Activated CD4-positive, alpha-beta T cell treated with anti-CD3 and anti-CD28 coated beads, Interleukin-2, amount 10 ng/mL, durations not matched to agents 7 days and 5 days (primary cell): ENCODE measurements at places on chromosomes 7 and 10.

- H3K36me3 ChIP-seq: no peaks in the 10 kb centered on the region
- no peaks in the 10 kb centered on the region for H3K27me3 ChIP-seq
- no peaks in the 10 kb centered on the region for H3K4me1 ChIP-seq
- H3K27ac ChIP-seq: no peak overlapping the region
These were observed 126.9 kb upstream of the BTBD16 start for GRCh38 chr10:122144199-122144598.

DNA sequence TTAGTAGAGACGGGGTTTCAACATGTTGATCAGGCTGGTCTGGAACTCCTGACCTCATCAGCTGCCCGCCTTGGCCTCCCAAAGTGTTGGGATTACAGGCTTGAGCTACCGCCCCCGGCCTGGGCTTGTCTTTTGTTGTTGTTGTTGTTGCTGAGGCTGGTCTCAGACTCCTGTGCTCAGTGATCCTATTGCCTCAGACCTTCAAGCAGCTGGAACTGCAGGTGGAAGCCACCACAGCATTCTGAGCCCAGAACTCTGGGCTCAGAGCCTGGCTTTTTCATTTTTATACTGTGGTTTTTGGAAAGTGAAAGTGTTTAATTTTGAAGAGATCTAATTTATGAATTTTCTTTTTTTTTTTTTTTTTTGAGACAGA is 16.2 kb upstream of the DNAJB6 start:
- H3K27ac ChIP-seq: no peak overlapping the region
- no peaks in the 10 kb centered on the region for H3K36me3 ChIP-seq
- no peak for DNase-seq
- peaks cover 16% of the 10 kb centered on the region for H3K4me1 ChIP-seq

- H3K36me3 ChIP-seq: no peaks in the 10 kb centered on the region
- DNase-seq: no peak
- H3K27me3 ChIP-seq: peaks cover 16% of the 10 kb centered on the region
- no peaks in the 10 kb centered on the region for H3K4me1 ChIP-seq
These were observed 21.4 kb downstream of the KCP start for GRCh38 chr7:128889121-128889520.

DNA sequence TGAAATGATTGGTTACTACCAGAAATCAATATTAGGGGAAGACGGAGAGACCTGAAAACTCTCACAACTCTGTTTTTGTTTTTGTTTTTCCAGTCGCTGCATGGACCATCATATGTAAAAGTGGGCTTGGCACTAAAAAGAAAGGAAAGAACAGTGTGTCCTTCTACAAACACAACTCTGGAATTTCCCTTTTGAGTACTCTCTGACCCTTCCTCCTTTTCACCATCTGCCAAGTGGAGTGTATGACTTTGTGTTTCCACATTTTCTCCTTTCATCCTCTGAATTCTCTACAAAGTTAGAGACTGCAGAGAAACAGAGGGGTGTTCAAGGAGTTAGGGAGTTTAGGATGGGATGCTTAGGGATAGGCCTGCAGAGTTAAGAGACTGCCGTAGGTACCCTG is 92.0 kb downstream of the MDFIC start:
- no peaks in the 10 kb centered on the region for H3K27me3 ChIP-seq
- H3K27ac ChIP-seq: no peak overlapping the region
- peaks cover 61% of the 10 kb centered on the region for H3K4me1 ChIP-seq
- no peak overlapping the region for H3K4me3 ChIP-seq
- DNase-seq: no peak

- no peak overlapping the region for H3K4me3 ChIP-seq
- H3K27me3 ChIP-seq: no peaks in the 10 kb centered on the region
- H3K4me1 ChIP-seq: no peaks in the 10 kb centered on the region
- DNase-seq: no peak
These were observed 494.8 kb downstream of the PARD3 start for GRCh38 chr10:34320265-34320664.

- no peaks in the 10 kb centered on the region for H3K4me1 ChIP-seq
- no peaks in the 10 kb centered on the region for H3K36me3 ChIP-seq
- no peaks in the 10 kb centered on the region for H3K27me3 ChIP-seq
- no peak overlapping the region for H3K4me3 ChIP-seq
These were observed 305.5 kb upstream of the ZMIZ1 start for GRCh38 chr10:78763234-78763633.

- no peak overlapping the region for H3K27ac ChIP-seq
- H3K4me3 ChIP-seq: no peak overlapping the region
- H3K4me1 ChIP-seq: no peaks in the 10 kb centered on the region
- no peaks in the 10 kb centered on the region for H3K27me3 ChIP-seq
These were observed 235.2 kb downstream of the DPP6 start for GRCh38 chr7:154287356-154287755.

GRCh38 chr10:60339757-60340156 is 49.9 kb downstream of the ANK3 start:
- no peaks in the 10 kb centered on the region for H3K27me3 ChIP-seq
- DNase-seq: no peak
- H3K4me3 ChIP-seq: no peak overlapping the region
- H3K36me3 ChIP-seq: no peaks in the 10 kb centered on the region
- peaks cover 4% of the 10 kb centered on the region for H3K4me1 ChIP-seq

DNA sequence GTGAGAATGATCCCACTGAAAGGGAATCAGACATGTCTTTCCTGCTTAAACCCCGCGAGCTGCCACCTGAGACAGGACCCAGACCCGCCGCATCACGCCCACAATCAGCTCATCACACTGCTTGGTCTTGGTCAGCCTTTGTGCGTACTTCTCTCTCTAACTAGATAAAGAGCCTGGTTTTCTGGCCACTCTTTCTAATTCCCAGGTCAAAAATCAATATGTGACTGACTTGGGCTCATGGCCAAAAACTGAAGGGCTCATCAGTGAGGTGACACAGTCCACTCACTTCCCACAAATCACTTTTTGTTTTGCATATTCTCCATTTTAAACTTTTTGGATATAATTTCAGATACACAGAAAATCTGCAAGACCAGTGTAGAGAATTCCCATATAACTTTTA is 247.3 kb downstream of the DIP2C start:
- H3K36me3 ChIP-seq: peaks cover 6% of the 10 kb centered on the region
- H3K27ac ChIP-seq: no peak overlapping the region
- no peak for DNase-seq
- H3K4me3 ChIP-seq: no peak overlapping the region
- H3K27me3 ChIP-seq: peaks cover 4% of the 10 kb centered on the region
